ENCODE measurements at places on chromosomes 3 and 15.

- peak; percentile 32 for DNase-seq
Measured at GRCh38 chr3:180036671-180037455, at the start of gene PEX5L. PEX5L (minus strand) TSS chr3:180036937; CDS start chr3:180036599, 338 bp downstream.

DNA sequence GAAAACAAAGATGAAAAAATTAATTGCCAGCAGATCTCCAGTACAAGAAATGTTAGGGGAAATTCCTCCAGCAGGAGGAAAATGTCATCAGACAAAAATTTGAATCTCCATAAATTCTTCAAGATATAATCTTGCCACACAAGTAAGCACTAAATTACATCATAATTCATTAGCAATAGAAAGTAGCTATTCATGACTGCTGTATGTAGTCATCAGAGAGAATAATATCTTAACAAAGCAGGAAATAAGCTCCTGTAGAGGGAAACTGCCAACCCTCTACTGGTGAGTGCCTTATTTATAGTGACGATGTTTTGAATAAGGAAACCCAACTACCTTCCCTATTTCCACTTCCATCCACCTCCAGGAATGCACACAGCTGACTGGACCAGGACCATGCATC is 15.8 kb upstream of the SLC27A2 start:
- no peak for DNase-seq

GRCh38 chr3:27079427-27080257 is 289.5 kb downstream of the NEK10 start:
- DNase-seq, result no peak

DNA sequence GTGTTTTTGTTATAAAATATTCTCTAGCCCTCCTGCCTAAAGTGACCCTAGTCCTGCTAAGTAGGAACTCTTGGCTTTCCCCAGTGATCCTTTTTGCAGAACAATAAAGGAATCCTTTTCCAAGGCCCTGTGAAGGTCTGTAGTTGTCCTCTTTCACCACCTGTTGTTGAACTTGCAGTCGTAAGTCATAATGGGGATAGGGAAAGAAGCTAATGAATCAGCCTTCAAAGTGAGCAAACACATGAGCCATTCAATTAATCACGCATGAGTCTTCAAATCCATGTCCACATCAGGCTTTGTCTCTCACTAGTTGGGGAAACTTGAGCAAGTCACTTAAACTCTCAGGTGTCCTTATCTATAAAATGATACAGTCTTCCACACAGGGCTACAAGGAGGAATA is 27.6 kb downstream of the ZNF860 start:
- no peak for DNase-seq

GRCh38 chr15:57312318-57313133 is 63.8 kb upstream of the CGNL1 start:
- no peak for DNase-seq

DNA sequence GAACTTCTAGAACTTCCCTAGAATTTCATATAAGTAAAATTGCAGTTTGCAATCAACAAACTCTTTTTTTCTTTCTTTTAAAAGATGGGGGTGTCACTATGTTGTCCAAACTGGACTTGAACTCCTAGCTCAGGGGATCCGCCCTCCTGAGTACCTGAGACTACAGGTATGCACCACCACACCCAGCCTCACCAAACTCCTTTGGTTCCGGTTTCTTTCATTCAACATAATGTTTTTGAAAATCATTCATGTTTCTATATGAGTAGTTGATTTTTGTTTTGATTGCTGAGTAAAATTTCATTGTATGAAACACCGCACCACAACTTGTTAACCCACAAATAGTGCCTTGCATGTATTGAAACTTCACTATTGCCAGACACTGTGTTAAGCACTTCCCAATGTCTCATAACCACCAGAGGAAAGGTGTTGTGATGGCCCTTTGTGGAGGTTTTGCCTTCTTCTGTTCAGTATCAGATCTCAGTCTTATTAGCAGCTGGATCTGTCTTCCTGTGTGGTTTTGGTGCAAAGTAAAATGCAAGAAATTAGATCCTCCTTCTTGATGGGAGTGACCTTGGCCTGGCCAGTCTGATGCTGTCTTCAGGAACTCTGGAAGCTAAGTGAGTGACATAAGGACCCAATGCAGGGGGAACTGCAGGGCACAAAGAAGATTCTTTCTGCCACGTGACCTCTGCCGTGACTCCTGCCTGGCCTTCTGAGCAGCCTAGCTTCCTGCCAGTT is 78.8 kb upstream of the UBE2E1 start:
- no peak for DNase-seq

DNA sequence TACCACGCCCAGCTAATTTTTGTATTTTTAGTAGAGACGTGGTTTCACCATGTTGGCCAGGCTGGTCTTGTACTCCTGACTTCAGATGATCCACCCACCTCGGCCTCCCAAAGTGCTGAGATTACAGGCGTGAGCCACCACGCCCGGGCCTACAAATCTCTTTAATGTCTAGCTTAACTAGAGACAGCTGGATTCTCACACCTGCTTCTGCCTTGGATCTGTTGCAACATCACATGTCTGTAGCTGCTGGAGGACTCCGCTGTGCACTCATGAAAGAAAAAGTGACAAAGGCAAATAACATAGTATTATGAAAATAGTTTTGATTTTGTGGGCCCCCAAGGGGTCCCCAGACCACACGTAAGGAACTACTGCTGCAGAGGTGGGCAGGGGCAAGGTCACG is 85.9 kb downstream of the NCEH1 start:
- no peak for DNase-seq

DNA sequence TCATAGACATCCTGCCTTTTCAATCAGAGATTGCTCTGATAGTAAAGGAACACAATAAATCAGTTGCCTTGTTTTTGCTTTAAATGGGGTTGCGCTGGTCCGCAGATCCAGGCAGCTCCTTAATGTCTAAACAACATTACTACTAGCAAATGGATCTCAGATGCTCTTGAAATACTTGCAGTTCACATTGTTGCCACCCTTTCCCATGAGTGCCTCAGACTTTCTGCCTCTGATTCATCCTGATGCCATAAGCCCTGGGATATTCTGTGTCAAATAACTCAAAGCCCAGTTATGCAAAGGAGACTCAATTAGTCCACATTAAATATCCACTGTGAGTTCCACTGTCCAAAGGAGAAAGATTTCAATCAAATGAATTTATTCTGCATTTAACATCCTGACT is 196.7 kb downstream of the PLCH1 start:
- no peak for DNase-seq

GRCh38 chr3:165837058-165837525 is at the start of gene BCHE:
BCHE (minus strand) TSS chr3:165837423; CDS start chr3:165831033, 6,390 bp downstream.
- no peak for DNase-seq

- no peak for DNase-seq
Measured at GRCh38 chr3:117811786-117812185, 1102.2 kb downstream of the TUSC7 start.

DNA sequence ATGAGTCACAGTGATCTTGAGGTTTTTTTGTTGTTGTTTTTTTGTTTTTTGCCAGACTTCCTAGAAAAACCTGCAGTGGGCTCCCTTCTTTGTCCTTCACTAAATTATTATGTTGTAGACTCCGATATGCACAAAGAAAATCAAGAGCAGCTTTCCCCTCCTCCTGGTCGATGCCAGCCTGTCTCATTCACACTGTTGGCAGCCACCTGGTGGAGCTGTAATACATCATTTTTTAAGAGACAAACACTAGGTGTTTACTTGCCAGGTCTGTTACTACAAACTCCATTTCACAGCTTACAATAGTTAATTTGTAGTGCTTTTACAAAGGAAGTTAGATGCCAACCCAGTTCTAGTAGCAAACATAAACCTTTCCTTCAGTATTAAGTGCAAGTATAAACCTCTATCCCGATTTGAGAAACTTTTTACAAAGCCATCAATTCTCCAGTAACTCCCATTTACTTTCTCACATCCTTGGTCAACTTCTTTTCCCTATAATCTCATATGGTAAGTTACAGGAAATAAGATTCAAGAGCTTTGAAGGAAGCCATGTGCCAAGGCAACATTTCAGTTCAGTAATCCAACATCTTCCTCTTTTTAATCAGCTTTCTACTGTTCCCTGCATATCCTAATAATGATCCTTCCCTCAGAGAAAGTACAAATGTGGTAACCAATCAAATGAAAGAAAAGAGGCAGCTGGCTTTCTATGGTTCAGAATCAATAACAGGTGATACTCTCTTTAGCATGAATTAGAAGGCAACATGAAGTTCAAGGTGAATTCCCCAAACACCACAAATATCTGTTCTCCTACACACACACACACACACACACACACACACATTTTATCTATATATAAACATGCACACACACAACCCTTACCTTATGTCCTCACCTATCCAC is 14.0 kb downstream of the AAGAB start:
- DNase-seq, result peak; percentile 46

DNA sequence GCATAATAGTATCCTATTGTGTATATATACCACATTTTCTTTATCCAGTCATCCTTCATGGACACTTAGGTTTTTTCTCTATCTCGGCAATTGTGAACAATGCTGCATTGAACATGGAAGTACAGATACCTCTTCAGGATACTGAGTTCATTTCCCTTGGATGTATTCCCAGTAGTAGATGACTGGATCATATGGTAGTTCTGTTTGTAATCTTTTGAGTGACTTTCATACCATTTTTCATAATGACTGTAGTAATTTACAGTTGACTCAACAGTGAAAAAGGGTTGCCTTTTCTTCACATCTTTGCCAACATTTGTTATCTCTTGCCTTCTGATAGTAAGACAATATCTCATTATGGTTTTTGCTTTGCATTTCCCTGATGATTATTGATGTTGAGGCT is 21.8 kb downstream of the MYH15 start:
- DNase-seq, result no peak

GRCh38 chr15:83462953-83463433 is 15.9 kb downstream of the SH3GL3 start:
- DNase-seq, result no peak

DNA sequence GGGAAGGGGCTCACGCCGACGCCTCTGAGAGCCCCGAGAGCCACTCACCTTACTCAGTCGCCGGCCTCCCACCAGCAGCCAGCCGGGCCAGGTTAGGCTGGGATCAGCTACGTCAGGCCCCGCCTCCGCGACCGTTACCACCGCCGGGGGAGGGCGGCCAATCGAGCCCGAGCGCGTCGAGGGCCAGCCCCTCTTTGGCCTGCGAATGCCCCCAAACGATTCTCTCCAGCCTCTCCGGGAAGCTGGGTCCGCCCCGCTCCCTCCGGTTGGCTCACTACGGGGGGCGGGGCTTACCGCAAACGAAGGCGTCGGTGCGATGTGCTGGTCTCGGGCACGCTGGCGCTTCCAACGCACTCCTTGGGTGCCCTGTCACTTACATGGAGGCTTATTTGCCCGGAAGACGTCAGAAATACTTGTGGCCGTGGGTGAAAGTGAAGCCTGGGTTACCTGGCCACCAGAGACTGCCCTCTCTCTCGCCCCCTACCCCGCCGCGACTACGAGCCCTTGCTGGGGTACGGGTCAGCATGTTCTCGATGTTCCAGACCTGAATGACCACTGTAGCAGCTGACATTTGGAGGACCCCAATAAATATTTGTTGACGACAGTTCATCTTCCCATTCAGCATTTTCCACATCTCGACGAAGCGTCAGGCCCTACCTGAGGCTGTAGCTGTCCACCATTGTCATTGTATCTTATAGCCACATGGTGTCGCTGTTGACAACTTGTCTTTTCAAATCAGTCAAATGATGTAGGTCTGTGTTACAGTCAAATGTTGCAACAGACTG is at the start of gene CEP70:
CEP70 (minus strand) TSS at position 111 of the 785 bp plus-strand sequence. CDS start 21,333 bp downstream, outside the sequence.
- DNase-seq, result no peak

GRCh38 chr3:183980403-183980802 is 37.3 kb downstream of the ABCC5 start:
- DNase-seq, result no peak

- no peak for DNase-seq
Measured at GRCh38 chr3:63974451-63974850, 48.8 kb downstream of the PSMD6 start.

DNA sequence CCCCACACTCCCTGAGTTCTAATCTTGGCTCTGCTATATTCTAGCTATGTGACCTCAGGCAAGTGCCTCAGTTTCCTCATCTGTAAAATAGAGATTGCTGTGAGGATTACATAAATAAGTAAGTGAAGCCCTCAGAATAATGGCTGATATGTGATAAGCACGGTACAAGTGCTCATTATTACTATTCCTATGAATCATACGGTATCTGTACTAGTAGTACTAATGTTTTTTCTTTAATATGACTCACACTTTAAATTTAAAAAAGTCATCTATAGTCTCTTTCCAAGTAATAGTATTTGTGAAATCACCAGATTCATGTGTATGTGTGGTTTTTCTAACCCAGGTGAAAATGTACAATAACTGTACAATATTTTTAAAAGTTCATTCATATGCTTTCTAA is 58.7 kb downstream of the CLDN11 start:
- DNase-seq, result no peak

- no peak for DNase-seq
Measured at GRCh38 chr15:53840681-53841080, 81.2 kb upstream of the WDR72 start.

DNA sequence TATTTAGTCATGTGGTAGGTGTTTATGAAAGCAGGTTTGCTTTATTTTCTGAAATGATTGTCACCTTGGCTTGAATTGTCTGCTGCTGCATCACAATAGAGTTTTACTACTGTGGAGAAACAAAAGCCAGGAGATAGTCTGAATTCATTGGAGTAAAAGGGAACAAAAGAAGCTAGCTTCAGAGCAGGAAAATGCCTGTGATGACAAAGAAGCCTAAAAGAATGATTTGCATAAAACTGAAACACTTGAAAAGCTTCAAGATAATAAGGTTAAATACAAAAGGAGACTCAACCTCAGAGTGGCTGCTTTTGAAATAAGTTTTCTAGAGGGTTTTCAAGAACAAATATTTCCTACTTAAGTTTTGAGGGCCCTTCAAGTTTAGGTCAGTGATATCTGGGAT is 138.3 kb downstream of the PTPRG start:
- no peak for DNase-seq

- no peak for DNase-seq
Measured at GRCh38 chr3:25588441-25589103, 76.1 kb downstream of the TOP2B start.

DNA sequence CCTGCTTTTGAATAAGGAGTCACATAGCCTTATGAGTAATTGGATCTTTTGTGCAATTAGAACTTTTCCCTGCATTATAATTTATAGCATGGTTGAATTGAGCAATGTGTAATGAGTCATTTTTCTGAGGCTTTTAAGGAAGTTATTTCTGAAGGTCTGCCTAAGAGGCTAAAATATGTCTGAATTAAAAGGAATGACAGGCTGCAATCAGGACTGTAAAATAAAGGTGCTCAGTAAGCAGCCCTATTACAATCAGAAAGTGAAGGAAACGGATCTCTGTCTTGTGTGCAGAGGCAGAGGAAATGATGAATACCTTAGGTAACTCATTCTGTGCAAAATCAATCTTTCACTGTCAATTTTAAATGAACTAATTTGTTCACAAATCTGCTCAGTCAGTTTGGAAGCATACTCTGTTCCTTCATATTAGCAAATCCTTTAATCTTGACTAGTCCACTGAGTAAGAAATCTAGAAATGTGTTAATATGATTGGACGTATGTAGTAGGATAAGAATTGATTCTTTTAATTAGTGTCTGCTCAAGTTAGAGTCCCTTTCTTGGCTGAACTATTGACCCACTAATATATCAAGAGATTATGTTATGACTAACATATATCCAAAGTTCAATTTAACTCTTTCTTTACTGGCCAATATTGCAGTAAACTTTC is 290.1 kb downstream of the ZIC1 start:
- DNase-seq, result no peak

GRCh38 chr3:42090973-42091731 is at the start of gene TRAK1:
TRAK1 (plus strand) TSS chr3:42091357; CDS start chr3:42091470, 113 bp downstream.
- no peak for DNase-seq

GRCh38 chr3:10738688-10739372 is 77.2 kb upstream of the SLC6A11 start:
- DNase-seq, result no peak

GRCh38 chr3:141454906-141455602 is 31.8 kb upstream of the RASA2 start:
- no peak for DNase-seq

- no peak for DNase-seq
Measured at GRCh38 chr15:35167675-35168074, 82.6 kb upstream of the NANOGP8 start.

Measured in NCI-H1417 treated with DMSO at 0.1 percent for 48 hours (cell line).